ENCODE measurements at places on chromosomes 1 and 21.
A peak's percentile ranks its signal among the peaks of the same experiment; 100 is the strongest.

GRCh38 chr1:178796013-178796412 is 71.0 kb downstream of the RALGPS2 start:
- no peak for DNase-seq

DNA sequence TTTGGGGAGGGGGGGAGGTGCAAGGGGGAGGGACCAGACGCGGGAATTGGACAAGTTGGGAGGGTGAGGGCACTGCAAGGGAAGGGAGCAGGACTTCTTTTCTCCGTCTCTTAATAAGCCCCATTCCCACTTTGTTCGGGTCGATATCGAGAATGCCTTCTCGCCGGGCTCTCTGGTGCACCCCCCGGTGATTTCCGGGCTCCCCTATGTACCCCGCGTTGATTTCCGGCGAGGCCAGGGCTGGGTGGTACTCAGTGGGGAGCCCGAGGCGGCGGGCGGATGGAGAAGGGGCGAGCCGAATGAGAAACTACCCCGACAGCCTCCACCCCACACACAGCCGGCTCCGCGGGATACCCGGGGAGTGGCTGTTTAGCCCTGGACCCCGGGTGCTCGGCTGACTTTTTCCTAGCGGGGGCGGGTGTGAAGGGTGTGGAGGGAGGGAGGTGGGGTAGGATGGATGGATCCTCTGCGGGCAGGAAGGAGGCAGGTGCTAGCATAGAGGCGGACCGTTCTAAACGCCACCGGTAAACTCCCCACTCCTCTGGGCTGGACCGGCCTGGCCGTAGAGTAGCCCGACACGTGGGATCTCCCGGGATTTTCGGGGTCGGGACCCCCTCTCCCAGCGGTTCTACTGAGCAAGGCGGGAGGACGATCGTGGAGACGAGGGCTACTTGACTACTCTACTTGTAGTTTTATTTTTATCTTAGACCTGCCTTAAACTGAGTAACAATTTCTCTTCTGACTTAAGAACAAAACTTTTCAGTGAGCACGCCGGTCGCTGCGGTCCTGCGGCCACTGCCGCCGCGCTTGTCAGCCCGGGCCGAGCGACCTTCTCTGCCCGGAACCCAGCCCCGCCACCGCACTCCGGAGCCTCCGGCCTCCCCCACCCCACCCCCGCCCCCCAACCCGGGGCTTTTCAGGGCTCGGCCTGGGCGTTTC is 1.0 kb downstream of the RNF220 start:
- DNase-seq: peak; percentile 68

GRCh38 chr1:47934243-47934805 is 62.9 kb downstream of the TRABD2B start:
- peak; percentile 21 for DNase-seq

DNA sequence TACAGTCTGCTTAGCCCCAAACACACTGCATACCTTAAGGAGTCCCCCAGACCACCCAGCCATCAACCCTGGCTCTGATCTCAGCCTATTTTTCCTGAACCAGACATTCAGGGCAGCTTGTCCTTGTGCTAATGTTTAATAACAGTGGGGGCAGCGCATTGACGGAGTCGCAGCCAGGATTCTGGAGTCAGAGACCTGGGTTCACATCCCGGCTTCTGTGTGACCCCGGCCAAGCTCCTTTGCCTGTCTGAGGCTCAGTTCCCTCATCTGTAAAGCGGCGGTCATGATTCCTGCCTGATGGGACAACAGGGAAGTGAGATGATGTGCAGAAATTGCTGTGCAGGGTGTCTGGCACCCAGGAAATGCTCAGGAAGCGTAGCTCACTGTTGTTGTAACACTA is 63.1 kb downstream of the MATN1 start:
- DNase-seq: no peak

GRCh38 chr1:17244821-17245740 is 3.8 kb upstream of the PADI3 start:
- no peak for DNase-seq

DNA sequence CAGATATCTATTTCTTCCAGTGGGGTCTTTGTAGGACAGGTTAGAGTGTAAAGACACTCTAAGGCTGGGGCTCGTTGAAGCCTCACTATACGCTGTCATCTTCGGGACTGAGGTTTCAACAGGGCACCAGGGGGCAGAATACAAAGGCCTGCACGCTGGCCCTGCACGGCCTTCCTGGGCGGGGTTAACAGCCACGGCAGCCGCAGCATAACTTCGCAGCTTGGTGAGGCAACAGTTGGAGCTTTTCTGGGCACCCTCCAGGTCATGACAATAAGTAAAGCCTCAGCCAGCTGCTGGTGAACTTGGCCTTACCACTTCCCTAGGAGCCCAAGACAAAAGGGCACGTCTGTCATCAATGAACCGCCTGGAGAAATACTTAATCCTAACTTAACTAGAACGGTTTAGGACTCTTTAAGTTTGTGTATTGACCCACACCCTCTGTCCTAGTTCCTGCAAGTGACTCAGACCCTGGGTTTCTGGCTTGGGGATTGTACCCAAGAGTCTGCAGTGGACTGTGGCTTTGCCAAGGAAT is 2.3 kb upstream of the RUNX1 start:
- DNase-seq: peak; percentile 89

- peak; percentile 82 for DNase-seq
These were observed 23.5 kb downstream of the ASB17 start for GRCh38 chr1:75908717-75909152.

- DNase-seq: no peak
These were observed 34.0 kb downstream of the ATP5PF start for GRCh38 chr21:25700741-25701140.

- no peak for DNase-seq
These were observed 65.5 kb upstream of the SLC45A1 start for GRCh38 chr1:8252266-8252951.

DNA sequence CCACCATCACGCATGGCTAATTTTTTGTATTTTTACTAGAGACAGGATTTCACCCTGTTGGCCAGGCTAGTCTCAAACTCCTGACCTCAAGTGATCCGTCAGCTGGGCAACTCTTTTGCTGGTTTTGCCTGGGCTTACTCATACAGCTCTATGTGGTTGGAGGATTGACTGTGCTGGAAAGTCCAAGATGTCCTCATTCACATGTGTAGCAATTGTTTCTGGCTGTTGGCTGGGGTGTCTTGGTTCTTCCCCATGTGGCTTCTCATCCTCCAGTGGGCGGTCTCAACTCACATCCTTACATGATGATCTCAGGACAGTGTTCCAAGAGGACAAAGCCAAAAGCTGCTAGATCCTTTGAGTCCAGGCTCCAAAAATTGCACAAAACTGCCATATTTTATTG is 53.3 kb downstream of the TEX35 start:
- no peak for DNase-seq

DNA sequence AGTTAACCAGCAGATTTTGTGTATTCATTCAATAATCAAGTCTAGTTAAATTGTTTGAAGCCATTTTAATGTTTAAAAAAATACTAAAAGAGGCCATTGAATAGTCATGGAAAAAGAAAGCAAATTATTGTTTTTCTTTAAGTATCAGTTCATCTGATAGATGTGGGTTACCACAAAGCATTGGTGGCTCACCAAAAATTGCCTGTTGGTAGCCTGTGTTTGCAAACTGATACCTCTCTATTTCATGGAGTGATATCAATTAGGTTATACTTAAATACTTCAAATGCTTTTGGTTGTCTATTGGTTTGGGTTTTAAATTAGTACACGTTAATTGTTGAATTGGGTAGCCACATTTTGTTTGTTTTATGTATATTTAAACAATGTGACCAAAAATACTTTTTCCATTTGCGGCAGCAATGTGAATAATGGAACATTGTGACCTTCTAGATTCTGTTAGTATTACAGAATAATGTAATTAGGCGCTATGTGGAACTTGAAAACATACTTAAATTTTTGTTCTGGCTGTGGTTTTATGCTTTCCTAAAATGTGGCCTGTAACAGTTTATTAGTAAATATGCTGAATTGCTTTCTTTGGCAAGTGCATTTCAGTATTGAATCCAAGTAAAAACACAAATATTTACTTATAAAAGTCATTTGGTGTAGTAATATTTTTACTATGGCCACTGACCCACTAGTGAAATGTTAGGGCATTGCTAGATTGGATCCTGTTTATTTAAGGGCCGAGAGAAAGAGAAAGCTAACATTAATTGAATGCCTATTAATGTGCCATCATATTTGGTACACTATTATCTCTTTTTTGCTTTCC is 37.1 kb upstream of the NBL1 start:
- no peak for DNase-seq

DNA sequence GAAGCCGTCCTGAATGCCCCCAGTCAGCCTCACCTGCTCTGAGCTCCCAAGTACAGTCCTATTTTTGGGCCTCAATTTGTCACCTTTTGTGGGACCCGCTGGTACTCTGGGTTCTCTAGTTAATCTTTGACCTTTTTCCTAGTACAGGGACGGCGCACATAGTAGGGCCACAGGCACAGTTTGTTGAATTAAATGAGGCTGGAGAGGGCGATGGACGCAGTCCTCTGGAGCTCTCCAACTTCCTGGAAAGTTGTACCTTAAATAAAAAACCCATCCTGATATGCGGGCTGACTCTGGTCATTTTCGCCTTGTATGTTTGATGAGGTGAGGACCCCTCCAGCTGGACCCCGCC is 4.8 kb downstream of the FAM110D start:
- DNase-seq: no peak

DNA sequence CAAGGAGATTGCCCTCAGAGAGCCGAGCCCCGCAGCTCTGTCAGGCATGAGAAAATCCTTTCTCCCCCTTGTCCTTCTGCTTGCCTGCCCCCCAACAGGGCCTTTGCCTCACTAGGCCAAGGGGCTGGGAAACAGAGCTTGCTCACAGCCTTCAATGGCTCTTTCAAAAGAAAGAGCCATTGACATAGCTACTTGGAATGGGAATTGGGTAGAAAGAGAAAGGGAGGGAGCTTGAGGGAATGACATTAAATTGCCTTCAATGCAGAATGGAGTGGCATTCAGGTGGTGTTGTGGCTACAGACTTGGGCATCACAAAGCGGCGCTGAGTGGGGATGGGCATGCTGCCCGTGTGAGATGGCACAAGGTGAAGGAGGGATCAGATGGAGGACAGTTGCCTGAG is 13.2 kb downstream of the SYT11 start:
- DNase-seq: no peak

GRCh38 chr1:89844860-89845259 is 24.0 kb downstream of the LRRC8D start:
- no peak for DNase-seq

DNA sequence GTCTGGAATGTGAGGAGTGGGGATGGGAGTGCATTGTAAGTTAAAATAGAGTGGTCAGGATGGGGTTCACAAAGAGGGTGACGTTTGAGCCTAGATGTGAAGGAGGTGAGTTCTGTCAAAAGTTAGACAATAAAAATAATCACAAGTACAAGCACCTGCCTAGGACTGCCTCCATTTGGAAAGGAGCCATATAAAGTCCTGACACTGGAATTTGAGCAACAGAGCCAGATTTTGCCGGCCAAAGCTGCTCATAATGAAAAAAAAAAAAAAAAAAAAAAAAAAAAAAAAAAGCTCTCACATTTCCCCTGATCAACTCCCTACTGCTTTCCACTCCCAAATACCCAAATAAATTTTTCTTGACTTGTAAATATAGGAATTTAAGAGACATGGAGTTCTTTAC is 4.1 kb downstream of the PALMD start:
- DNase-seq: no peak

GRCh38 chr1:53249706-53250105 is 11.4 kb upstream of the MAGOH start:
- no peak for DNase-seq

- no peak for DNase-seq
These were observed 21.0 kb downstream of the PCSK9 start for GRCh38 chr1:55060133-55060999.

GRCh38 chr1:56468518-56468917 is 110.8 kb downstream of the PLPP3 start:
- no peak for DNase-seq

GRCh38 chr21:35046263-35046624 is 2.9 kb downstream of the RUNX1 start:
- no peak for DNase-seq

GRCh38 chr1:179785031-179785431 is 41.9 kb downstream of the FAM163A start:
- no peak for DNase-seq

- peak; percentile 1 for DNase-seq
These were observed 575.1 kb upstream of the BEND5 start for GRCh38 chr1:49351768-49352167.

- peak; percentile 22 for DNase-seq
These were observed 31.0 kb downstream of the NCAM2 start for GRCh38 chr21:21029164-21029563.

- DNase-seq: no peak
These were observed 32.1 kb downstream of the GRHL3 start for GRCh38 chr1:24351247-24351646.

- DNase-seq: no peak
These were observed 71.3 kb downstream of the WDR4 start for GRCh38 chr21:42807938-42808613.

- DNase-seq: no peak
These were observed 113.0 kb upstream of the SLC25A33 start for GRCh38 chr1:9426291-9426711.

DNA sequence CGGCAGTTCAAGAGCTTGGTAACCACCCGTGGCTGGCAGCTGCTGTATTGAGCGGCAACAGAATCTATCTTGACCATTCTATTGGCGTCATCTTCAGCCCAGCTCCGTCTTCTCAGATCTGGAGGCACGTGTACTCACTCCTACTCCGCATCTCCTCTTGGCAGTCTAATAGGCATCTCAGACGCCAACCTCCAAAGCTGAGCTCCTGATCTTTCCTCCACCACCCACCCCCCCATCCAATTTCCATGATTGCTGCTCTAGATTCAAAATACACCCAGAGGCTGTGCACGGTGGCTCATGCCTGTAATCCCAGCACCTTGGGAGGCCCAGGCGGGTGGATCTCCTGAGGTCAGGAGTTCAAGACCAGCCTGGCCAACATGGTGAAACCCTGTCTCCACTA is 84.6 kb upstream of the CASZ1 start:
- no peak for DNase-seq

GRCh38 chr21:45651921-45652320 is 8.4 kb downstream of the PCBP3 start:
- no peak for DNase-seq

- peak; percentile 97 for DNase-seq
These were observed 26.5 kb downstream of the DMRTB1 start for GRCh38 chr1:53485478-53486394.

DNA sequence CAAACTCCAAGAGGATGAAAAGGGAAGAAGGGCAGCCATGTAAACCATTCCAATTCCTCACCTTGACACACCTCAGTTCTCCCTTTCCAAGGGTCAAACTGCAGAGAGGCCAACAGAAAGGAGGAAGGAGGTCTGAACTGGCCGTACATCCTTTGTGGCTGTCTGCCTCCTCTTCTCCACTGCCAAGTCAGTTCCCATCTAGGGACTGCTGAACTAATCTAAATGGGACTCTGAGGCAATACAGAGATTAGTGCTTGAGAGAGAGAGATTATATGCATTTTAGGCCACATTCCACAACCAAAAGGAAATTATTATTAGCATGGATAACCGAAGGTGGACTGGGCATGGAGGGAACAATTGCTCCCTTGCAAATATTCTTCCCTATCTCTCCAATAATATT is 2.7 kb downstream of the ARHGEF11 start:
- no peak for DNase-seq

Data from GM23338 (cell line).